Gastrocnemius medialis (tissue), 4 donors: ENCODE measurements at places on chromosomes 7 and 10.

GRCh38 chr7:117818232-117818631, 55.0 kb downstream of the CTTNBP2 start:
- H3K27ac ChIP-seq: no peak overlapping the region
- no peak overlapping the region for H3K4me3 ChIP-seq
- H3K36me3 ChIP-seq: no peaks in the 10 kb centered on the region
- no peak for DNase-seq

- H3K36me3 ChIP-seq: no peaks in the 10 kb centered on the region
- H3K4me1 ChIP-seq: peaks cover 8% of the 10 kb centered on the region
- no peaks in the 10 kb centered on the region for H3K27me3 ChIP-seq
Measured at GRCh38 chr10:132710036-132710686, 75.8 kb downstream of the NKX6-2 start.

DNA sequence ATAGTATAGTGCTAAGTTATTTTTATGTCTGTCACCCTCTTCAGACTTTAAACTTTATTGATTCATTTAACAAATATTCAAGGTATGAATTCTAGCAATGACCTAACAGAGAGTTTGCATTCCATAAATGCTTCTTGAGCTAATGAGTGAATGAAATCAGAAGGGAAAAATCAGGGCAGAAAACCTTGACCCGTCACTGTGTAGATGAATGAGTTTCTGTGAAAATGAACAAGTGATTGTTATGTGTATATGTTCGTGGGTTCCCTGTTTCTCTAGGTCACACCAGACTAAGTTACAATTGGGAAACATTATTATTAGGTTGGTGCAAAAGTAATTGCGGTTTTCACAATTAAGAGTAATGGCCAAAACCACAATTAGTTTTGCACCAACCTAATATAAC, 30.1 kb downstream of the APBB1IP start:
- H3K27me3 ChIP-seq: no peaks in the 10 kb centered on the region
- no peak overlapping the region for H3K27ac ChIP-seq
- no peaks in the 10 kb centered on the region for H3K36me3 ChIP-seq
- DNase-seq: no peak
- H3K4me1 ChIP-seq: no peaks in the 10 kb centered on the region
- no peak overlapping the region for H3K4me3 ChIP-seq

- H3K4me3 ChIP-seq: no peak overlapping the region
- H3K27ac ChIP-seq: peak overlapping the region; percentile 80
- DNase-seq: peak; percentile 70
- peaks cover 31% of the 10 kb centered on the region for H3K4me1 ChIP-seq
- H3K36me3 ChIP-seq: no peaks in the 10 kb centered on the region
Measured at GRCh38 chr10:51860257-51860656, 160.9 kb upstream of the CSTF2T start.

- H3K4me3 ChIP-seq: no peak overlapping the region
- H3K27me3 ChIP-seq: no peaks in the 10 kb centered on the region
- no peak for DNase-seq
- H3K4me1 ChIP-seq: no peaks in the 10 kb centered on the region
- no peaks in the 10 kb centered on the region for H3K36me3 ChIP-seq
- H3K27ac ChIP-seq: no peak overlapping the region
Measured at GRCh38 chr10:4812046-4812445, 14.0 kb upstream of the AKR1E2 start.

DNA sequence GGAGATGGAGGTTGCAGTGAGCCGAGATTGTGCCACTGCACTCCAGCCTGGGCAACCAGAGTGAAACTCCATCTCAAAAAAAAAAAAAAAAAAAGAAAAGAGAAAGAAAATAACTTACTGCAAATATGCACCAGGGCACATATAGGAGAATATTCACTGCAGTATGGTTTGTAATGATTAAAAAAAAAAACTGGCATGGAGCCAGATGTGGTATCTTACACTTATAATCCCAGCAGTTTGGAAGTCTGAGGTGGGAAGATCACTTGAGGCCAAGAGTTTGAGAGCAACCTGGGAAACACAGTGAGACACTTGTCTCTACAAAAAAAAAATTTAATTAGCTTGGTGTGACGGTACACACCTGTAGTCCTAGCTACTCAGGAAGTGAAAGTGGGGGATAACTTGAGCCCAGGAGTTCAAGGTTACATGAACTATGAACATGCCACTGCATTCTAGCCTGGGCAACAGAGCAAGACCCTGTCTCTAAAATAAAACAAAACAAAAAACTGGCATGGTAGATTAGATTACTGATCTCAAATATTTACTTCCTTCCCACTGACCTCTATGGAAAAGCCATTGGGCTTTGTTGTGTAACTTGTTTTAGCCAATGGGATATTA, 85.6 kb downstream of the MICU1 start:
- H3K4me3 ChIP-seq: no peak overlapping the region
- DNase-seq: no peak
- no peaks in the 10 kb centered on the region for H3K27me3 ChIP-seq
- no peaks in the 10 kb centered on the region for H3K4me1 ChIP-seq
- H3K27ac ChIP-seq: no peak overlapping the region
